ENCODE measurements at places on chromosomes 11 and 22.

DNA sequence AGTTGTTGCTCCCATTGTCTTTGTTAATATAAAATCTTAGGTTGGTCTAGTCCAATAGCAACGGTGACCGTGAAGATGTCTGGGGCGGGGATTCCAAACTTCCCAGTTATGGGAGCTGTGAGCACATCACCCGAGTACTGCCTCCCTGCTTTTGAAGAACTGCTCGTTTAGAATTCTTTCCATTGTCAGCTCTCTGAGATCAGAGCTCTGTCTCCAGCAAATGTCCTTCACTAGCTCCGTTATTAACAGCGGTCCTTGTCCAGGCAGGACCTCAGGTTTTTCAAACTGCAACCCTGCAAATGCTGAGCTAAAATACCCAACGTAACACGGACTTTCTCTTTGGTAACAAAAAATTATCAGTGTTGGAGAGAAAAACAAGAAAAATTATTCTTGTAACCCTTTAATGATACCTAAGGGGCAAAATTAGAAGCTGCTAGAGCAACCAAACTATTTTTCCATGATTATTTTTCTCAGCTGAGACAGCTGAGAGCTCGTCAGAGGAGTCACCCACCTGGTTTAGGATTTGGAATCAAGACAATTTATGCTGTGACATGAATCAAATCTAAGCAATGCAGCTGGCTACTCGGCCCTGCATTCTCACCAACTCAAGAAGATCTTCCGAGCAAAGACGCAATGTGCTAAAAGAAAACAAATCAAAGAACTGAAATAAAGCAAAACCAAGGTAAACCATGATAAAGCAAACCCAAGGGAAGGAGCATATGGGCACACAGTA, 15.1 kb upstream of the EFCAB6 start:
- DNase-seq: no peak

DNA sequence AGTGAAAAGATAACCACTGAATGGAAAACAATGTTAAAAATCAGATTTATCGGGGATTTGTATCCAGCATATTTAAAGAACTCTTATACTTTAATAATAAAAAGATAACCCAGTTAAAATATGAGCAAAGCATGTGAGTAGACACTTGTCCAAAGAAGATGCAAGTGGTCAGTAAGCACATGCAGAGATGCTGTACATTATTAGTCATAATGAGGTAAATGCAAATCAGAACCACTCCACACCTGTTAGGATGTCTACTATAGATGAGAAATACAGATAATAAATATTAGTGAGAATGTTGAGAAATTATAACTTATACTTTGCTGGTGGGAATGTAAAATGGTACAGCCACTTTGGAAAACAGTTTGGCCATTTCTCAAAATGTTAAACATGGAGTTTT, 28.0 kb downstream of the QSER1 start:
- DNase-seq: no peak

GRCh38 chr11:113204280-113204679, 110.1 kb upstream of the TTC12 start:
- no peak for DNase-seq

GRCh38 chr11:88464528-88464927, 127.0 kb upstream of the CTSC start:
- no peak for DNase-seq

- no peak for DNase-seq
Measured at GRCh38 chr11:120793806-120794479, 230.0 kb upstream of the TBCEL start.

GRCh38 chr11:91790346-91791170, 434.1 kb upstream of the FAT3 start:
- DNase-seq: no peak

DNA sequence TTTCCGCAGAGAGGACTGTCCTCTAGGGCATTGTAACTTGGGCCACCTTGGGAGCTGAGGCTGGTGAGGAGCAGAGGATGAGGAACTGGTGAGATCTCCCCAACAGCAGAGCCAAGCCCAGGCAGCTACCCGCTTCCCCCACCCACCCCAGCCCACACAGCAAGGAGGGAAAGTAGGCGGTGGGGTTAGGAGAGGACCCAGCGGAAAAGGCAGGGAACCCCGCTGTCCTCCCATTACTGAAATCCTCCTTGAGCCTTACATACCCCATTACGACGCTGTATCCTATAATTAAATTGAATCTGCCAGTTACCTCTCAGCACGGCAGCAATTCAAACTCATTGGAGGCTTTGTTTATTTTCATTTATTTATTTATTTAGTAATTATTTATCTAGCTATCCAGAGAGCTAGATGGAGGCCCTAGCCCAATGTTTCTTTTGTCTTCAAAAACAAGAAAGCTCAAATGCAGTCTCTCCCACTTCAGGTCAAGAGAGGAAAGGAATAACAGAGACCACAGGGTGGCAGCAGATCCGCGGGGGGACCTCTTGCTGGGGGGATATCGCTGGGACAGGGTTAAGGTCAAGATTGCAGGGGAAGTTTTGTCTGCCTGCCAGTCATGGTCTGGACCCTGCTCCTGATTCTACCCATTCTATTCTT, 218.0 kb downstream of the ST3GAL4 start:
- no peak for DNase-seq

DNA sequence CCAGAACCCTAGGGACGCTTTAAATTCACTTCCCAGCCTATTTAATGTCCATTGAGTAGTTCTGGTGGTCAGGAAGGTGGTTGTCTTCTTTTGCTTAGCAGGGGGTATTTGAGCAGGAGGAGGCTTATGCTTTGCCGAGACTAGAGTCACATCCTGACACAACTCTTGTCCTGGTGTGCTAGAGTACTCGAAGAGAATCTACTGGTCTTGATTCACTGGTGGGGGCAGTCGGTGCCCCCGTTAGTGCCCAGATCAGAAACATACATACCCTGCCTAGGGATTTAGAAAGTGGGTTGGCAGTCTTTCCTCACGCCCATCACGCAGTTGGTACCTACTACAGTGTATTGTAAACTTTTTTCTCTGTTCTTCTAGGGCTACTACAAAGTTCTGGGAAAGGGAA, 2.7 kb downstream of the RPL27A start:
- no peak for DNase-seq

- no peak for DNase-seq
Measured at GRCh38 chr11:69448471-69449284, 32.8 kb upstream of the LINC01488 start.
